ENCODE measurements at places on chromosomes 7 and 10. TPM values are rescaled to one million over a fixed set of nuclear protein-coding genes. Genes with fewer than 3 reads are reported as not detected.

MORN4 gene
- 17.9 TPM for polyA plus RNA-seq

- no peak for DNase-seq
Measured at GRCh38 chr10:61995220-61995503, 93.7 kb downstream of the ARID5B start.

DNA sequence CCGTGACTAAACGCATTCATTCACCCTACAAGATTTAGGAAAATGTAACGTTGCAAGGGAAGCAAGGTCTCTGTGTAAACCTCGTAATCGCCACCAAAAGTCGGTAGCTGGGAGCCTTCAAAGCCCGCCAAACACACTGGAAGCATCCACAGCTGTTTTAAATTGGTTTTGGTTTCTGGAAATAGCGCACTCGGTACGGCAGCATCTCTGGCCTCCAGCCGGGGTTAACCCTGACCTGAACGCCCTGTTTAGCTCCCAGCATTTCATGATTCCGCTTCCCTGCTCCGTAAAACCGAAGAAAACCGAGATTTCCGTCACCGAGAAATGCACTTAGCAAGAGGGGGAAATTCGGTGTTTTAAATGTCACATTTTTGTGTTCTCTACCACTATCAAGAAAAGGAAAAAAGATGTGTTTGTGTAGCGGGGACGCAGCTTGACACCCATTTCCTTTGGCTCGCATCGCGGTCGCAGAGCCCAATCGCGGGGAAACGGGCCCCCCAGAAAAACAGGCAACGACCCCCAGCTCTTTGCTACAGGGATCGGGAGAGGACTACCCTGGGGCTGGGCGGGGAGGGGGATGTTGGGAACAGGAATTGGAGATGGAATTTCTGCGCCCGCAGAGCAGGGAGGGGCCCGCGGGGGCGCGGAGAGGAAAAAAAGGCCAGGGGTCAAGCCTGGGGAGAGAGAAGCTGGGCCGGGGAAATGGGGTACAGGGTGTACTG, 646 bp downstream of the SGCE start:
- DNase-seq: peak; percentile 58

GRCh38 chr7:152894295-152895170, 135.0 kb downstream of the ACTR3B start:
- no peak for DNase-seq

GRCh38 chr10:130044067-130045061, 66.3 kb downstream of the C10orf143 start:
- no peak for DNase-seq

GRCh38 chr7:1052031-1052818, 7.9 kb downstream of the GPR146 start:
- no peak for DNase-seq

- no peak for DNase-seq
Measured at GRCh38 chr10:132577350-132578003, 39.9 kb downstream of the INPP5A start.

GRCh38 chr7:18494821-18495408, 634 bp upstream of the HDAC9 start:
- no peak for DNase-seq

DNA sequence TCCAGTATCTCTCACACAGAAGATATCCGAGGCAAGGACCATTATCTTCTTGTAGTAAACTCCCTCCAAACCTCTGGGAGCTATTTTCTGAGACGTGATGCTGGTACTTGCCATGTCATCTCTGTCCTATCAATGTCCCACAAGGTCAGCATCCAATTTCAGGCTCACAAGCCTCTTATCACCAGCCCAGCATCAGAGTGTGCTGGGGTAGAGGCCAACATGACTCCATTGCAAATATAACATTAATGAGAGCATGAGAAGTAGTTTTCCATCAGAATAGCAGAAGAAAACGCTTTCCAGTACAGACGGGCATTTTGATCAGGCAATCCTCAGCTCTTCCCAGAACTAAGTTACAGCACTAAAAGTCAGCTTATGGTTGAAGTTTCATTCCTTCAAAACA, 5.6 kb downstream of the MORN4 start:
- no peak for DNase-seq
